ENCODE measurements at places on chromosomes 16 and 17.

GRCh38 chr16:77133706-77134105 lies 57.3 kb upstream of the MON1B start:
- DNase-seq = no peak

GRCh38 chr17:78147315-78147998 lies 1.3 kb downstream of the C17orf99 start:
- no peak for DNase-seq

- no peak for DNase-seq
These were observed 43.5 kb downstream of the ZDHHC7 start for GRCh38 chr16:84967828-84968227.

GRCh38 chr16:29734786-29735185 lies 11.0 kb downstream of the C16orf54 start:
- no peak for DNase-seq

GRCh38 chr16:11683145-11683544 lies 14.9 kb downstream of the SNN start:
- no peak for DNase-seq

DNA sequence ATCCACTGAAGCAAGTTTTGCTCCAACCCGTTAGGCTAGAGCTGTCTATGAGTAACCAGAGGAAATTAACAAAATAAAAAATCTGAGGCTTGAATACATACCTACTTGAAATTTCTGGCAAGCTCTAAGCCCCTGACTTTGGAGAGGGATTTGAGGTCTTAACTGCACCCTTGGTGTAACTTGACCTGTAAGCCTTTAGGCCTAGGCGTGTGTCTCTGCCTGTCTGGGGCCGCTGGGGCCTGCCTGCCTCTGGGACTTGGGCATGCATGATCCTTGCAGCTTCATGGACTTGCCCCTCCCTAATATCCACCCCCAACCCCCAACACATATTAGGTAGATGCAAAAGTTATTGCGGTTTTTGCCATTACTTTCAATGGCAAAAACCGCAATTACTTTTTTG lies 3.7 kb upstream of the CDC42EP4 start:
- no peak for DNase-seq

- no peak for DNase-seq
These were observed 43.5 kb downstream of the PEMT start for GRCh38 chr17:17548044-17548443.

- DNase-seq = no peak
These were observed 8.1 kb downstream of the HROB start for GRCh38 chr17:44149750-44150329.

DNA sequence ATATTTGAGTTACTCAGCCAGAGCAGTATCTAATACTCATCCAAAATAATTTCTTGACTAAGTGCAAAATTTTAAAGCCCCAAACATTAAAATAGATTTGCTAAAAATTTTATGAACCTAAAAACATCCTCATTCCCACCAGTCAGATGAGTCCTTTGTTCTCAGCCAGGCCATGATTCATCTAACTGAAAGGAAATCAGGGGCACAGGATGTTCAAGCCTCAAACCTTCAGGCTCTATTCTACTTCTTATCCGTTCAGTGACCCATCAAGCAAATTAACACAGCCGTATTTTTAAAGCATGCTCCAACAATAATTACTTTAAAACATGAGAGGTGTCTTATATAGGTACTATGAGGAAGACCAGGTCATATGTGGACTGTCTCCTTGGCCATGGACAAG lies 176.5 kb upstream of the MON1B start:
- DNase-seq = no peak

DNA sequence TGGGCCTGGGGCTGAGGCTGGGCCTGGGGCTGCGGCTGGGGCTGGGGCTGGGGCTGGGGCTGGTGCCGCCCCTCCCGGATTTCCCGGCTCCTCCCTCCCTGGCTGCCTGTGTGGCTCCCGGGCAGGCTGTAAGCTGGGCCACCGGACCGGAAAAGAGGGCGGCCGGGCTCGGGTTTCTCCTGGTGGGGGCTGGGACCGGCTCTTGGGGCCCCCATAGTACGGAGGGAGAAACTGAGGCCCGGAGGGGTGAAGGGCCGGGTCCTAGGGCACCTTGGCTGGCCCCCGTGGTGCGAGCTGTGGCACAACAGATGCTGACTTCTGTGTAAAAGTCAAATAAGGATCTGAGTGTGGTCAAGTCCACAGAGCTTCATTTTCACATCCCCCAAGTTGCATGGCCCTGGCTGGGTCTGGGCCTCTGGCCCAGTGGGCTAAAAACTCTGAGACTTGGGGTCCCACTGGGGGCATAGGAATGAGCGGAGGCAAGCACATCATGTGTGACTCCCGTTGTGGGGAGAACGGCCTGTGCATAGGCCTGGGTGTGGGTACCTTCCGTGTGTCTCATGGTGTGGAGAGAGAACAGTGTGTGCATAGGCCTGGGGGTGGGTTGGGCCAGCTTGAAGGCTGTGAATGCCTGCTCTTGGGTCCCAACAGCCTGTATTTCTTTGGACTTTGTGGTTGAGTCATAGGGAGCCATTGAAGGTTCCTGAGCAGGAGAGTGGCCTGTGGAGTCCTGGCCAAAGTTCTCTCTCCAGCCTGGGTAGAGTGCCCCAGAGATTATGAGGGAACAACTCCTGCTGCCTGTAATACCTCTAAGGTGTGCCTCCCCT lies 123.9 kb upstream of the CIBAR2 start:
- no peak for DNase-seq

GRCh38 chr16:66263973-66264310 lies 102.5 kb upstream of the CDH5 start:
- DNase-seq = no peak

DNA sequence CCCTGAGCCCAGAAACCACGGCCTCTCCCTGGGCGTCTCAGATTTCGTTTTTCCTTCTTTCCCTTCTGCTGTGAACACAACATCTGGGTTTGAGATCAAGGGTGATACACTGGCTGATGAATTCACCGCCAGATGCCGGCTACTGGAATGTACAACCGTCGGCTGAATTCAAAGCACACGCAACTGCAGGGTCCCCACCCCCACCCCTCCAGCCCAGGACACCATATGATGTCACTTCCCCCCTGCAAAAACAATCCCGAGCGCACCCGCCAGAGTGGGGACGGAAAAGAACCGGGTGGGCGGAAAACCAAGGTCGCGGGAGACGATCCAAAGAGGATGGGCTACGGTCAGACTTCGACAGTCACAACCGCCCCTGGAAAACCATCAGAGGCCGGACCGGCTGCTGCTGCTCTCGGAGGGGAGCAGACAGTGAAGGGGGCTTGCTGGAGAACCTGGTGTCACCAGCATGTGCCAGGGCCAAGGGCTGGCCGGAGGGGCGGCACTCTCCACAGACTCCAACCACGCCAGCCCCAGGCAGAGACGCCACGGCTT lies 23.3 kb downstream of the CEP295NL start:
- no peak for DNase-seq

DNA sequence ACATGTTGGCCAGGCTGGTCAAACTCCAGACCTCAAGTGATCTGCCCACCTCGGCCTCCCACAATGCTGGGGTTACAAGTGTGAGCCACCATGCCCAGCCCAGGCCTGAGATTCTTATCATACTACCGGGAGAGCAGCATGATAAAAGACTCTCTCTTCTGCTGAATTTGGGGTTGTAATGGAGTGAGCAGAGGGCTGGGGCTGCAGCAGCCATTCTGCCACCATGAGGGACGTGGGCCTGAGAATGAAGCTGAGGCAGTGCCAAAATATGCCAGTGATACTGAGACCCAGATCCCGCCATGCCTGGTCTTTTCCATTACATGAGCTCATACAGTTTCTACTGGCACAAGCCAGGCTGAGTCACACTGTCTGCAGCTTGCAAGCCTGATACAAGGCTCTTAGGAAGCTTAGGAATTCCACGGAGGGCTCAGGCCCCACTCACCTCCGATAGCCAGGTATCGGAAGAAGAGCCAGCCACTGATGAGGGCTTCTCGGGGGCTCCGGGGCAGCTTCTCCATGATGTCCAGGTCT lies 19.6 kb upstream of the P2RX1 start:
- no peak for DNase-seq

DNA sequence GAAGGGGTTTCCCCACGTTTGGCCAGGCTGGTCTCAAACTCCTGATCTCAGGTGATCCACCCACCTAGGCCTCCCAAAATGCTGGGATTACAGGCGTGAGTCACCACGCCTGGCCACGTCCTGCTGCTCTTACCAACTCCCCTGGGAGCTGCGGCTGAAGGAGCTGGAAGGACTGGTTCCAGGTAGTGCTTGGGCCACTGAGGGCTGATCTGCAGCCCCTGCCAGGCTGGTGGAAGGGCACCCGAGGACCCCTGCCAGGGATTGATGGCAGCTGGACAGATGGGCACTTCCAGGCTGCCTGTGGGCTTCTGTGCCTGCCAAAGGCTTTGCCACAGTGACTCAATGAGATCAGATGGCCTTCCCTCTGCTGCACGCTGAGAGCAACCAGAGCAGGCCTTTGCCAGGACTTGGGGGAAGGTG lies 2.3 kb downstream of the OXLD1 start:
- no peak for DNase-seq

- no peak for DNase-seq
These were observed 56.9 kb downstream of the MSI2 start for GRCh38 chr17:57313097-57313835.

DNA sequence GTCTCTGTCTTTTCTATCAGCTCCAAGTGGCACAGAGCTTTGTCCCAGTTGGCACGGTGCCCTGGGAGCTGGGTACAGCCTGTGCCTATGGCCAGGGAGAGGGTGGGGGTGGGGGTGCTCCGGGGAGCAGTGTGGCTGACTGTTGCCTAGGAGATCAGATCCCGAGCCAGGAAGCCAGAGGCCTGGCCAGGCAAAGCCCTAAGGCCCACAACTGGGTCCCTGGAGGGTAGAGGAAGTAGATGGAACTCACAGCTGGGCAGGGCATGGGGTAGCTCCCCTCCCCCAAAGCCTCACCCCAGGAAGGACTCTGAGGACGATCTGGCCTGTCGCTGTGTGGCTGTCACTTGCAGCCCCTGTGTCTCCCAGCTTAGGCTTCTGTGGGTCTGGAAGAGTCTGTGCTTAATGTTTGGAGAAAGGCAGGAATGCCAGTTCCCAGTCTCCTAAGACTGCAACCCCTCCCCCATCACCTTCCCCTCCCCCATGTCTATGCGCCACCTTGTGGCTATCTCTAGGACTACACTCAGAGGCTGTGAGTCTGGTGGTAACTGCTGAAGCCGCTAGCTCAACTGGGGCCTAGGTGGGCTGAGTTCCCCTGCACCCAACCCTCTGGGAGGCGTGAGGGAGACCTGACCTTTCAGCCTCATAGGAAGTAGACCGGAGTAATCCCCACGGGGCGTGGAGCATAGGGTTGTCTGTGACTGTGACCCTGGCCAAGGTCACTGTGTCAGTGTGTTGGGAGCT lies 12.6 kb downstream of the THRA start:
- DNase-seq = peak; percentile 24

GRCh38 chr17:80446645-80447405 lies 29.6 kb downstream of the NPTX1 start:
- DNase-seq = no peak

GRCh38 chr17:13244513-13244912 lies 226.7 kb upstream of the ELAC2 start:
- no peak for DNase-seq

DNA sequence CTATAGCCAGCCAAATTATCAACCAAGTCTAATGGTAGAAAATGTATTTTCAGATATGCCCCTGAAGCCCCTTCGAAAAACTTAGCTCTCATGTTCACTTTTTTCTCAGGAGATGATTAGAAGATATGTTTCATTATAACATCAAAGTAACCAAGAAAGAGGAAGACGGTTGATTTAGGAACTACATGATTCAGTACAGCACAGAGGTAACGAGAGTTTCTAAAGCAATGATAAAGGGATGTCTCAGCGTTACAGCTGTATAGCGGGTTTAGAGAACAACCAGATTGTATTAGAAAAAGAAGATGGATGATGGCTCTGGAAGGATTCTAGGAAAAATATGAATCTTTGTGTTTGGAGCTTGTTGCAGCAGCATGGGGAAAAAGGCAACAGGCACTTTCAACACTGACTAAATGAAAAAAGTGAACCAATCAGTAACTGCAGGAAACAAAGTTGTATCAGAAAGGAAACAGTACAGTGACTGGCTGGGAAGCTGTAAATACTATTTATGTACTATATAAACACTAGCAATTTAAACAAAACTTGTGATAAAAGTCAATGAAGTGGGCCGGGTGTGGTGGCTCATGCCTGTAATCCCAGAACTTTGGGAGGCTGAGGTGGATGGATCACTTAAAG lies 21.5 kb downstream of the MBTD1 start:
- no peak for DNase-seq

- DNase-seq = no peak
These were observed 437.8 kb downstream of the SLC39A11 start for GRCh38 chr17:72654706-72655105.

DNA sequence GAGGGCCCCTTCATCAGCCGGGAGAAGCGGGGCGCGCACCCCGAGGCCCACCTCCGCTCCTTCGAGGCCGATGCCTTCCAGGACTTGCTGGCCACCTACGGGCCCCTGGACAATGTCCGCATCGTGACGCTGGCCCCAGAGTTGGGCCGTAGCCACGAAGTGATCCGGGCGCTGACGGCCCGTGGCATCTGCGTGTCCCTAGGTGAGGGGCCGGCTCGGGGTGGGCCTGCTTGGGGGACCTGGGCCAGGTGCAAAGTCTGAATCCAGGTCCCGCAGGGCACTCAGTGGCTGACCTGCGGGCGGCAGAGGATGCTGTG lies 3.5 kb downstream of the CEMP1 start:
- DNase-seq = no peak

- peak; percentile 66 for DNase-seq
These were observed 1.0 kb upstream of the ATP2A3 start for GRCh38 chr17:3965118-3965800.

- DNase-seq = no peak
These were observed 9.0 kb downstream of the NAT9 start for GRCh38 chr17:74767111-74767516.

GRCh38 chr17:1422885-1423284 lies 22.9 kb upstream of the YWHAE start:
- DNase-seq = peak; percentile 89

- no peak for DNase-seq
These were observed 169.2 kb downstream of the LAT start for GRCh38 chr16:29154088-29154487.

- DNase-seq = no peak
These were observed 341.0 kb downstream of the CPPED1 start for GRCh38 chr16:12462426-12463280.

- no peak for DNase-seq
These were observed 35.8 kb downstream of the CPPED1 start for GRCh38 chr16:12767897-12768296.

DNA sequence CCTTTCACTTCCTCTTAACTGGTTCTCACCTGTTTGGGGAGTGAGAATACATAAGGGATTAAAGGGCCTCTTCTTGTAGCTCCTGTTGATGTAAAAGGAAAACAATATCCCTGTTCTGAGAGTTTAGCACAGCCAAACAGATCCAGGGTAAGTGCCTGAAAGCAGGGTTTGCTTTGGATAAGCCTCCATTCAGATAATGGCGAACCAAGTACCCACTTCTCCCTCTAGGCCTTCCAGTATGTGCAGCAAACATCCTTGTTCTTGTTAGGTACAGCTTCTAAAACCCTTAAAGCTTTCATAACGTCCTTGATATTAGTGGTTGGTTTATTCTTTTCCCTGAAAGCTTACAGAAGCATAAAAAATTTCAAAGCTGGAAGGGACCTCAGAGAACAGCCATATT lies 130.6 kb upstream of the DNAH9 start:
- DNase-seq = no peak
